Fibroblast of skin of right quadriceps (primary cell): ENCODE measurements at places on chromosomes 16 and 17.

GRCh38 chr16:57299009-57299718, 14.7 kb upstream of the PLLP start:
- DNase-seq: peak; percentile 84

DNA sequence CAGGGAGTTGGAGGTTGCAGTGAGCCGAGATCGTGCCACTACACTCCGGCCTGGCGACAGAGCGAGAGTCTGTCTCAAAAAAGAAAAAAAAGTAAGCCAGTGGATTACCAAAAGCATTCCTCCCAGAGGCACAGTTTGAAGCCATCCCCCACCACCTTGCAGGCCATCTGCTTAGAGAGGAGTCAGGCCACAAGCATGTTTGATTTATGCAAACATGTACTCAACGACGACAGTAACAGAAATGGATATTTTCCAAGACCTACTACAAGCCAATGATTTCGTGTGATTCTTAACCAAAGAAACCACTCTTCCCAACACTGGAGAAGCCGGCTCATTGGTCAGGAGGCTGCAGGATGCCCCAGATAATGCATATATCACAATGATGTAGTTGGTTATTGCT, 34.8 kb downstream of the MYH13 start:
- DNase-seq: peak; percentile 95

GRCh38 chr17:83115832-83116231, 36.4 kb downstream of the METRNL start:
- DNase-seq: no peak

- DNase-seq: peak; percentile 99
These were observed at the start of gene CLTC for GRCh38 chr17:59619298-59620063. TSS of gene CLTC (plus strand) at chr17:59619895. CDS start at chr17:59620132, 237 bp downstream.

- no peak for DNase-seq
These were observed 133.9 kb downstream of the PARN start for GRCh38 chr16:14496047-14496770.

DNA sequence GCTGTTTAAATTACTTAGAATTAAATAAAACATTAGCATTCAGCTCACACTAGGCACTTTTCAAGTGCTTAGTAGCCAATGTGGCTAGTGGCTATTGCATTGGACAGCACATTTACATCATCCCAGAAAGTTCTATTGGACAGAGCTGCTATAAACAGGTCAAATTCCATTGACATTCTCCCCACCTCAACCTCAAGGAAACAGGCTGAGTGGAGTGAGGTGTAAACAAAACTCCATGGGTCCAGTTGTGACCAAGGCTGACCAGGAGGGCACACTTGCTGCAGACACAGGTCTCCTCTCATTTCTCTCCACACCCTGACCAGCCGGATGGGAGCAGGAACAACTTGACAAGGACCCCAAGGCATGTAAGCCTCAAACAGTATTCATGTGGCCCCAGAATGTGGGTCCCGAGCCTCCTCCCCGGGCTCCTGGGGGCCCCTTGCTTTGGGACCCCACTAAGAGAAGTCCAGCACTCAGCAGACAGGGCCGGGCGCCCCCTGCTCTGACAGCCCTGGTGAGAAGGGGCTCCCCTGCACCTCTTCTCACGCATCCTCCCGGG, 488 bp downstream of the C17orf113 start:
- DNase-seq: no peak

GRCh38 chr16:57809276-57810196, 7.2 kb upstream of the KIFC3 start:
- no peak for DNase-seq

- no peak for DNase-seq
These were observed 31.6 kb downstream of the TSC2 start for GRCh38 chr16:2079311-2079800.

GRCh38 chr17:39173080-39173479, 7.1 kb upstream of the ARL5C start:
- no peak for DNase-seq
